G401 (cell line): ENCODE measurements at places on chromosomes 1 and 21. TPM values are rescaled to one million over a fixed set of nuclear protein-coding genes. Genes with fewer than 3 reads are reported as not detected.

DNA sequence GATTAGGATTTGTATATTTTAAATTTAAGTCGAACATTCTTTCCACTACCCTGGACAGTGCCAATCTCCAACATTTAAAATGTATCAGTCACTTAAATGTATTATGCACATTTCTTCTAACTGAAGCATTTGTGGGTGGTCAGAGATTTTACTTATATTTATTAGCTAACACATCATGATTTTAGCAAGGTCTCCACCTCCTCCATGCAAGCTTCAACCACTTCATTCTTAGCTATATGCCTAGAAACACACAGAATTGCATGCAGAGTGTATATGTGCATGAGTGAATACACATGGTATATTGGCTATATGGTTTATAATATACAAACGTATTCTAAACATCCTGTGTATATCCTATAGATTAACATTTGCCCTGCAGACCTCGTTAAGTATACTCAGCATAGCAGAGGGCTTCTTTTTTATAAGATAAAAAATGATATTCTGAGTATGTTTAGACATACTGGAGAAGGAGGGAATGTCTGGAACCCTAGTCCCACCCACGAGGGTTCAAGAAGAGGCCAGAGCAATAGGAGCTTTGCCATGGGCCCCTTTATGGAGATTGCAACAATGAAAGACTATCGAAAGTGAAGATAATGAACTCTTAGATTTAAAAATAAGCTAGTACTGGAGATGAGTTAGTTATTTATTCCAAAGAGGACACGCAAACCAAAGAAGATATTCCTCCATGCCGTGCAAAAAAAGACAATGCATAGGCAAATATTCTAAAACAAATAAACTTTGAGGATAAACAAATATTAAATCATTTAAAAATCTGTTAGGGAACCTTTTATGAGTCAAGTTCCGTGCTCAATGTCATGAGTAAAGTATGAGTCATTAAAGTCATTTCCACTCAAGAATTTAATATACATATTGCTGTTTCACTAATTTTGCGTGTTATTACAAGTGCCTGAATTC is 480.4 kb downstream of the SIPA1L2 start:
- no peak for DNase-seq

GRCh38 chr1:54047384-54048305 is 5.4 kb downstream of the TMEM59 start:
- no peak for DNase-seq

LAD1 gene
- total RNA-seq = 0.20 and 6.1 TPM in 2 replicates

DNA sequence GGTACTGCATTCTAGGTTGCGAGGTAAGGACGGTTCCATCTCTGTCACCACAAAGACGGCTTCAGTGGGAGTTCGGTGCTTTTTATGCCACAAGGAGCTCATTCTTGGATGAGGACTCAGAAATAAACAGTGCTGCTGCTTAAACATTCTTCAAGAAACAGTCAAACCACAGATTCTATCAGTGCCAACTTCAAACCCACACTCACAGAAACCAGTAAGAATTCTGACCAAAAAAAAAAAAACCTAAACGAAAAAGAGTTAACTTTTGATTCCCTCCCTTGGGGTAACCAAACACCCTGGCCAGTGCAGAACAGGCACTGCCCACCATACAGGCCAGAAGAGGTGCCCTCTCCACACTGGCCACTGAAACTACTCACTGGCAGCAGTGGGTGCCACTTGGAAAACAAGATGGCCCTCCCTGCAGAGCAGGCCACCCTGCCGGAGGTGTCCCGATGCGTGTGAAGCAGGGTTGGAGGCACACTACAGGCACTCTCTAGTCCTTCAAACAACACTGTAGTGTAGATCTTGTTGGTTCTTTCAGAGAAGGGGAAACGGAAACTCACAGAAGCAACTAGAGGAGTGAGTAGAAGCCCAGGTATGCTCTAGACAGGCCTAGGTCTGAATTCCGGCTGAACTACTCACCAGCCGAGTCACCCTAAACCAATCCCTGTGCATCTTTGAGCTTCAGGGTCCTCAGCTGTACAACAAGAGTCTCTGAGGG is 87.3 kb upstream of the TLR5 start:
- no peak for DNase-seq

GRCh38 chr21:28200726-28201125 is 792.0 kb downstream of the LTN1 start:
- no peak for DNase-seq

FTCD gene
- total RNA-seq = 1.1 TPM in 1 of 2 replicates, not detected in the other

DNA sequence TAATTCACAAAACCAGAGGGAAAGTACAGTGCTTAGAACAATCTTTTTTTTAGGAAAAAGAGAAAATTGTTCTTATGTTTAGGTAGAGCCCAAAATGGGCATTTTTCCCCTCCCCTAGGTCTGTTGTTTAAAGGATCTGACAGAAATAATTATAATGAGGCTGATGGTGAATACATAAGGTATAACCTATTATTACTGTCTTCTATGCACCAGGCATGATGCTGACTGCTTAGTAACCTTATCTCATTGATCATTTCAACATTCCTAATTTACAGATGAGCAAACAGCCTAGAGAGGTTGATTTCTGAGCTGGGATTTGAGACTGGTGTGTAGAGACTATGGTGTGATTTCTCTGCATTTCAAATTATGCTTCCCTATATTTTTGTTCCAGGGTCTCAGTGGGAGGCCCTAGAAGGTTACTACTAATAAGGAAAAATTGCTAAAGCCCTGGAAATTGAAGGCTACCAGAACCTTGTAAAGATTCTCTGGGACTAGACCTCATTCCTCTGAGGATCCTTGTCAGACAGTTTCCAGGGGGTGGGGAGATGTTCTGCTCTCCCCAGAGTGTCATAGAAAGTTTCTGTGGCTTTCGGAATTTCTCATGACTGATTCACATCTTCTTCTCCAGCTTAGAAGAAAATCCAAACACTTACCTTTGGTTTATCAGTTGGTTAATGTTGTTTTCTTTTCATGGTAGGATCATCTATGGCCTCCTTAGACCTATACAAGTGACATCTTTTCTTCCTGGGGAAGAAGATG is 44.9 kb downstream of the ROR1 start:
- no peak for DNase-seq

DNA sequence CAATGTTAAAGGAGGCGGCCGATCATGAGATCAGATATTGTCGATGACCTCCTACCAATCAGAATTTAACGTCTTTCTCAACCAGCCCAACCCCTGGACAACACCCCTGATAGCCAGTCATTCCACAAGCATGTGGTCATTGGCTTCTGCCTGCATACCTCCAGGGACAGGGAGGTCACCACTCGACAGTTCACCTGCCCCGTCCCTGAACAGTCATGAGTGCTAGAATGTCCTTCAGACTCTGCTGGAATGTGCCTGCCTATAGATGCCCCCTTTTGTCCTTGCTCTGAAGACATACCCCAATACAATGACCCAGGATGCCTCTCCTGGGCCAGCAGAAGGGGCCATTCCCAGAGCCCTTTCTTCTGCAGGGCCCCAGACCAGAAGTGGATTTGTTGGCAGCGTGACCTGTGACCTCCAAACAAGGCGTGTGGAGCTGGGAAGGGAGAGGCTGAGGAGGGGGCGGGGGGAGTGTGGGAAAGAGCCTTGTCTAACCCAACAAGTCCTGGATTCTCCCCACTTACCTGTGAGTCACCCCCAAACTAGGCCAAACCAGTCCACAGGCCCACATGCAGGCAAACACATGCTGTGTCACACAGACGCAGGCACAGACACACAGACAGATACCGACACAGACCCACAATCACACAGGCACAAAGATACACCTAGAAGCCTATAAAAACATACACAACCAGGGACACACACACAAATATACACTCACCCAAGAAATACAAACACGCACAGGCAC is 2.2 kb downstream of the CRYBG2 start:
- DNase-seq = no peak

AKR1A1 gene
- 116 TPM in 2 replicates for total RNA-seq

GNAT2 gene
- not detected in 2 replicates for total RNA-seq

DNA sequence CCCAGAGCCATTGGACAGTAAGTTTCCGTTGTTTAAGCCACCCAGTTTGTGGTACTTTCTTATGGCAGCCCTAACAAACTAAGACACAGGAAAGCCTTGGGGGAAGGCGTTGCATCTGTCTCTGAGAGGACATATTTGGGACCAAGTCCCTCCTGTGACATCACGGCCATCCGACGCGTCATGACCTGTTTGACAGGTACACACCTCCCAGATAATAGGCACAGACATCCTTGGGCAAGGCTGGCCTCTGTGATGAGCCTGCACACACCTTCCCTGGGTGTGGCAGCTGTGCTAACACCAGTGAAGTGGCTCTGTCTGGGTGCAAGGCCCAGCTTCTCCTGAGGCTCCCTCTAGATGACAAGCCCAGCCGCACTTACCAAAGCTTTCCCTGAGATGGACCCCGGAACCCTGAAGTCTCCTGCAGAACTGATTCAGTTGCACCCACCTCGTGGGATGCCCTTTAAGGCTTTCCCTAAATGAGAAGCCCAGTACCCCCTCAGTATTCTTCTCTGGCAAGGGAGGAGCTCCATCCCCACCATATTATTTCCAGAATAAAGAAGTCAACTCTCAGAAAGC is 136.5 kb downstream of the ZSCAN20 start:
- no peak for DNase-seq

CRNN gene
- total RNA-seq = not detected in 2 replicates

SPRR2B gene
- total RNA-seq = not detected in 2 replicates

RBM11 gene
- 0.62 TPM in 1 of 2 replicates, not detected in the other for total RNA-seq

DNA sequence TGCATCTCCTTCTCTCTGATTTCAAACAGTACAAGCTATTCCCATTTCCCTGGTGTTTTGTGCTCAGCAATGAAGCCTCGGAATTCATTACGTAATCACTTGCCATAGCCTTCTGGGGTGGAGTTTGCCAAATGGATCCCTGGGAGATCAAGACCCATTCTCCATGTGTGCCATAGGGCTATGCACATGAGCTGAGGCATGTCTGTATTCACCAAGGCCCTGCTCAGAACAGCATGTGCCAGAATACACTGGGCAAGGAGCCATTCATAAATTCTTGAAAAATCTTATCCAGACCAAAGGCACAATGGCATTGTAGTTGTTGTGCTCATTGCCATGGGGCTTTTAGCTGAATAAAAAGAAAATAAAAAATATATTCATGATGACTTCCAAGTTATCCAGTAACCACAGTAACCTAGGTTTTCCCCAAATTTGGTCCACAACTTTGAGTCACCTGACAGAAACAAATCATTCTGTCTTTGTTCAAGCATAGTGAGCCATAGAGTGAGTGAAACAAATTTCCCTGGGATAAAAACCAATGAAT is 53.0 kb downstream of the CRB1 start:
- DNase-seq = peak; percentile 45

- no peak for DNase-seq
Measured at GRCh38 chr1:91555821-91556531, 55.3 kb downstream of the CDC7 start.

TAF1A gene
- 3.1 and 18.4 TPM in 2 replicates for total RNA-seq

MIER1 gene
- 13.5 and 20.5 TPM in 2 replicates for total RNA-seq

CD1D gene
- total RNA-seq = not detected in 2 replicates

DNA sequence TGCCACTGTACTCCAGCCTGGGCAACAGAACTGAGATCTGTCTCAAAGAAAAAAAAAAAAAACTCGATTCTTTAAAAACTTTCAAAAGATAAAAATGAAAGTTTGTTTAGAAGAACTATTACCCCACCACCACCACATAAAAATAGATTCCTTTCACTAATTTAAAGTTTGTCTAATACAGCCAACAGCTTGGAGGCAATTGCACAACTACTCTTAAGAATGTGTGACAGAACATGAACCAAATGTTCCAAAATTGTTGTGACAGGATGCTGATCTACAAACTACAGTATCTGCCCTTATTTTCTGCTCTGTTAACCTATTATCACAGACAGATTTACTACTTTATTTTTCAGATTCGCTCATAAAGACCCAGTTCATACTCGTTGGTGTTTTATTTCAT is 5.5 kb upstream of the TGFBR3 start:
- DNase-seq = no peak

DNA sequence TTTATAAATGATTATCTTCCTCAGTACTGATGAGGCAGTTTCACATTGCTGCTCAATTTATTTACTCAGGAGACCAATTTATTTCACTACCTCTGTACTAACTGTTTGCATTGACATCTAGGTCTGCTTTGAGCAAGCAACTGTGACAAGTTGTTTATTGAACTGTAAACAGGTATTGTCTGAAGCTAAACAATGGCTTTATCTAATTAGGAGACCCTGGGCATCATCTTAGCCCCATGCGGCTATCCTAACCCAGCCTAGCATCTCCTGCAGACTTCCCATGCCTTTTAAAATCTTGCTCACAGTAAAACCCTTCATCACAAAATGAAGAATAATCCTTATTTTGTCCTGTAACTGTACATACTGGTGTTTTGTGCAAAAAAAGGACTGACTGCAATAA is 348.2 kb downstream of the RWDD3 start:
- no peak for DNase-seq

PSMB4 gene
- 518 and 580 TPM in 2 replicates for total RNA-seq

DNA sequence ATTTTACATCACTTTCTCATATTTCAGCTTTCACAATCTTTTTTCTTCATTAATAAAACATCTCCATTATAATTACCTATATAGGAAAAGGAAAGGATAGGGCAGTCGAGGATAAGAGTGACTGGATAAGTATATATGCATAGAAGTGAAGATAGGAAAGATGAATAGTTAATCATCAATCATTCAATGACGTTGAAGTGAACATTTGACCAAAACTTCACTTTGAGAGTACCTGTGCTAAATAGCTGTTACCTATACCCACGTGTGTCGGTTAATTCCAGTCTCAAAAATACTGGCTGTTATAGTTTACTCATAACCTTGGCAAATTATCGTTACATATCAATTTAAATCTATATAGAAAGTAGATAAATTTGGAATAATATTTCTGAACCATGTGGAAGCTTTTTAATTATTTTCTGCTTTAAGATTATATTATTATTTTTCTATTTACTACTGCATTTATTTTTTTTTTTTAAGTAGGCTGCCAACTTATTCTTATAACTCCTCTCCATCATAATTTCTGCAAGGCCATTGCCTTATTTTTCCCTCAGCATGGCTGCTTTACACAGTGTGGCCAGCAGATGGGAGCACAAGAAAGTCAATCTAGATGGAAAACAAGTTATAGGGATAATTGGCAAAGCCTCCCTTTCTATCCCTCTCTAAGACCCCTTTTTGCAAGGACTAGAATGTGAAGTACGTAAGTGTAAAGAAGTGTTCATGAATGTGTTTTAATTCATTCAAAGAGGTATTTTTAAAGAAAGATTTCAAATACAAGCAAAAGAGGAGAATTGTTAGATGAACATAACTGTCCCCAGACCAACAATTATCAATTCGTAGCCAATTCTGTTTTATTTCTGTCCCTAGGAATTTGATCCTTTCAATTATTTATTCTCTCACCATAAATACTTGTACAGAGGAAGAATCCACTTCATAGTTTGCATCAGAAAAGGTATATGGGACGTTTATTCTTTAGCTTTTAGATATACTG is 290.4 kb downstream of the KCNT2 start:
- peak; percentile 16 for DNase-seq

DNA sequence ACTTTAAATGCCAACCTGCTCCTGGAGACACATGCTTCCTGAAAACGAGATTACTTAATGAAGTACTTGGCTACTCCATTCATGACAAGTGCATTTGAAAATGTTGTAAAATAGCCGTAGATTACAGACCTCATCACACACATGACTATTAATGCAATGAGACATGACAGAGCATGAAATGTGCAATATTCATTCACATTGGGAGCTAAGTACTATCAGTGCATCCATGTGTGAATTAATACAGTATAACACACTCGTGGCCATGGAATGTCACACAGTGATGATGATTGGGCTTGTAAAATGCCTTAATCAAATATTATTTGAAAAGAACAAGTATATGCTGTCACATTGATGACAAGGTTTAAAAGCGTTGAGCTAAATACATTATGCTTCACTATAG is 407.0 kb downstream of the AMY1C start:
- DNase-seq = no peak

- no peak for DNase-seq
Measured at GRCh38 chr1:80181418-80181817, 1174.9 kb upstream of the ADGRL4 start.

- DNase-seq = peak; percentile 58
Measured at GRCh38 chr1:33137800-33138199, 44.0 kb downstream of the TRIM62 start.
